ENCODE measurements at places on chromosomes 5 and 9.

DNA sequence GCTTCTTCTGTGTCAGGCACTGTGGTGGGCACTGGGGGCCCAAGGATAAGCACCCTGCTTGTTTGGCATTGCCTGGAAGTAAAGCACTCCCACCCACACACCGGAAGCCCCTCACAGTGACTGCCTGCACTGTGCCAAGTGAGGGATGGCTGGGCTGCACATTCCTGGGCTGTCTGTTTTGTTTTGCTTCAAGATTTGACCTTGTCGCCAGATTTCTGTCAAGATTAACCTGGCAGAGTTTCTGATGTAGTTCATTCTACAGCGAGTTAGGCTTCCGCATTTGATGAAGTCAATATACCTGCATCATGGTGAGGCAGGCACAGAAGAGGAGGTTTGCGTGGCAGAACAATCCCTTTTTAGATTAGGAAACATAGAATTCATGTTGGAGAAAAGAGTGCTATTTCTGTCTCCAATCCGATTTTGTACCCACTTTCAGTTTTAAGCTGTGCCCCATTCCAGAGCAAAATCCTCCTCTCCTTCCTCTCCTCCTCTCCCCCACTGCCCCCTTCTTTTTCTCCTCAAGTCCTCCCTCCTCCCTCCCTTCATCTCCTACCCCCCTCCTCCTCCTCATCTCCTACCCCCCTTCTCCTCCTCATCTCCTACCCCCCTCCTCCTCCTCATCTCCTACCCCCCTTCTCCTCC lies 14.4 kb upstream of the BOD1 start:
- DNase-seq = no peak

GRCh38 chr9:111914749-111915424 lies 18.3 kb downstream of the UGCG start:
- DNase-seq = no peak

DNA sequence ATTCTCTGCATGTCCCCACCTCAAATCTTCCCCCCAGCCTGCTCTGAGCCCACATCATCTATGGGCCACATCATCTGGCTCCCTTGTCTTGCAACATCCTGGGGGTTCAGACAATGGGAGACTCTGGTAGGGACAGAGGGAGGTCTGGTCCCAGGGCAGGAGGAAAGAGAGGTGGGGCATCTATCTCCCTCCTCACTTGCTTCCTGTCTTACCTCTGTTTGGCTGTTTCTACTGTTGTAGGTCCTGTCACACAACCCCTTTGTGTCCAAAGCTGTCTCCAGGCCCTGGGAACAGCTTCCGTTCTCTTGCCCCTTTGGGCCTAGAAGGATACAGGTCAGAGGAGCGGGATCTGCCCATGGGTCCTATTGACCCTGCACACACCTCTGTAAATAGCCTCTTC lies 227.2 kb downstream of the NSG2 start:
- no peak for DNase-seq

DNA sequence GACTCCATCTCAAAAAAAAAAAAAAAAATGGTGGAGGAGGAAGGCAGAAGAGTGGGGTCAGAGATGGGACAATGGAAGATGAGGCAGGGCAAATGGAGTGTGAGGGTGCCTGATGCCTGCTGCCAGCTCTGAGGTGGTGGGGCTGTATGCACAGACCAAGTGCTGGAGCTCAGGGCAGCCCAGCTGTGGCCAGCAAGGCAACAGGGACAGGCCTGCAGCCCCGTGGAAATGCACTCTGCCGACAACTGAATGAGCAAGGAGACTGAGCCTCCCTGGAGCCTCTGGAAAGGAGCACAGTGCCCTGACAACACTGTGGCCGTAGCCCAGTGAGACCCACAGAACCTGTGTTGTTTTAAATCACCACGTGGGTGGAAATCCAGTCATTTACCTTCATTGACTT lies 22.9 kb upstream of the SMIM32 start:
- DNase-seq = no peak

- no peak for DNase-seq
Measured at GRCh38 chr9:97813072-97813471, 40.0 kb upstream of the FOXE1 start.

- no peak for DNase-seq
Measured at GRCh38 chr5:35898952-35899660, 39.3 kb downstream of the CAPSL start.

All from left hindlimb (tissue), 1 donor.